PC-3 (cell line): ENCODE measurements at places on chromosomes 5 and 9. TPM values are rescaled to one million over a fixed set of nuclear protein-coding genes. Genes with fewer than 3 reads are reported as not detected.

Gene SLC12A7
- total RNA-seq, result 48.2 and 58.3 TPM in 2 replicates

Gene RGS7BP
- 1.2 and 2.1 TPM in 2 replicates for total RNA-seq

Gene AQP7
- not detected in 2 replicates for total RNA-seq

Gene RBM27
- total RNA-seq, result 18.8 and 21.4 TPM in 2 replicates

Gene IL17B
- total RNA-seq, result not detected in 2 replicates

Gene SLC34A1
- 0.07 and 0.12 TPM in 2 replicates for total RNA-seq

Gene RASGEF1C
- 0.29 TPM in 1 of 2 replicates, not detected in the other for total RNA-seq

- H3K27ac ChIP-seq, result peak overlapping the region; percentile 64
- DNase-seq, result peak; percentile 81
- H3K27me3 ChIP-seq, result no peaks in the 10 kb centered on the region
- no peaks in the 10 kb centered on the region for H3K36me3 ChIP-seq
- H3K4me1 ChIP-seq, result peaks cover 31% of the 10 kb centered on the region
- peak overlapping the region; percentile 47; the same call in 1 of the 2 replicates for H3K4me3 ChIP-seq
Observed at GRCh38 chr5:139660923-139661814, 13.0 kb downstream of the CXXC5 start.

- no peak overlapping the region for H3K27ac ChIP-seq
- no peak overlapping the region for H3K4me3 ChIP-seq
Observed at GRCh38 chr5:68110264-68110663, 105.3 kb upstream of the PIK3R1 start.

GRCh38 chr9:125747765-125748445 is 732 bp downstream of the PBX3 start:
- peak overlapping the region; percentile 98 for H3K4me3 ChIP-seq
- H3K36me3 ChIP-seq, result no peaks in the 10 kb centered on the region
- no peaks in the 10 kb centered on the region for H3K27me3 ChIP-seq
- H3K27ac ChIP-seq, result no peak overlapping the region
- peak; percentile 14 for DNase-seq
- peaks cover 34% of the 10 kb centered on the region for H3K4me1 ChIP-seq

GRCh38 chr5:132679717-132680380 is 6.1 kb downstream of the IL4 start:
- H3K4me3 ChIP-seq, result no peak overlapping the region
- H3K27me3 ChIP-seq, result no peaks in the 10 kb centered on the region
- H3K4me1 ChIP-seq, result peaks cover 31% of the 10 kb centered on the region
- H3K36me3 ChIP-seq, result no peaks in the 10 kb centered on the region
- no peak overlapping the region for H3K27ac ChIP-seq

DNA sequence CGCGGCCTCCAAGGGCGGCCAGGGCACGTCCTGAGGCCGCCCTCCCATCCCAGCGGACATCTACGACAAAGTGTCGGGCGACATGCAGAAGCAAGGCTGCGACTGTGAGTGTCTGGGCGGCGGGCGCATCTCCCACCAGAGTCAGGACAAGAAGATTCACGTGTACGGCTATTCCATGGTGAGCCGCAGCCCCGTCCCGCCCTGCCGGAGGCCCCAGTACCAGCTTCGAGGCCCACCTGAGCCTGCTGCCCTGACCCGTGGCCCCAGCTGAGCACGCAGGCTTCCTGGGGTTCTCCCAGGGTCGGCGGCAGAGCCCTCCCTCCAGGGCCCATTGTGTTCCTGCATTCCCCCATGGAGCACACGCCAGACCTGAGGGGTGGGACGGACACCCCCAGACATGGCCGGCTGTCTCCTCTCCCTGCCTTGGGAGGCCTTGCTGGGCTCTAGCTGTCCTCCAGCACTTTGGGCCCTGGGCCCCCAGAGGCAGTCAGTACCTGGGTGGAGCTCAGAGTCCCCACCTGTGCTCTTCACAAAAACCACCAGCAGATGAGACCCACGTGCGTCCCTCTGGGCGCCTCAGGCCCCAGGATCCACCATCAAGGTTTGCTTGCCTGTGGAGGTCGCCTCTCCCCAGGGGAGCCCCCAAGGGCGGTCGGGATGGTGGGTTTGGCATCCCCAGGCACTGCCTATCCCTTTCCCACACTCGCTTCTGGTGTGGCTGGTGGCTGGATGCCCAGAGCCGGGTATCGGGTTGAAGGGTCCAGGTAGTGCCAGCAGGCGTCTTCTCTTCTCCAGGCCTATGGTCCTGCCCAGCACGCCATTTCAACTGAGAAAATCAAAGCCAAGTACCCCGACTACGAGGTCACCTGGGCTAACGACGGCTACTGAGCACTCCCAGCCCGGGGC is 1.0 kb downstream of the PHPT1 start:
- H3K36me3 ChIP-seq, result no peaks in the 10 kb centered on the region
- H3K27ac ChIP-seq, result no peak overlapping the region
- DNase-seq, result no peak
- peaks cover 8% of the 10 kb centered on the region for H3K4me1 ChIP-seq

GRCh38 chr9:15249042-15249818 is 57.8 kb downstream of the TTC39B start:
- no peaks in the 10 kb centered on the region for H3K36me3 ChIP-seq
- H3K4me1 ChIP-seq, result peaks cover 11% of the 10 kb centered on the region
- no peak overlapping the region for H3K27ac ChIP-seq

DNA sequence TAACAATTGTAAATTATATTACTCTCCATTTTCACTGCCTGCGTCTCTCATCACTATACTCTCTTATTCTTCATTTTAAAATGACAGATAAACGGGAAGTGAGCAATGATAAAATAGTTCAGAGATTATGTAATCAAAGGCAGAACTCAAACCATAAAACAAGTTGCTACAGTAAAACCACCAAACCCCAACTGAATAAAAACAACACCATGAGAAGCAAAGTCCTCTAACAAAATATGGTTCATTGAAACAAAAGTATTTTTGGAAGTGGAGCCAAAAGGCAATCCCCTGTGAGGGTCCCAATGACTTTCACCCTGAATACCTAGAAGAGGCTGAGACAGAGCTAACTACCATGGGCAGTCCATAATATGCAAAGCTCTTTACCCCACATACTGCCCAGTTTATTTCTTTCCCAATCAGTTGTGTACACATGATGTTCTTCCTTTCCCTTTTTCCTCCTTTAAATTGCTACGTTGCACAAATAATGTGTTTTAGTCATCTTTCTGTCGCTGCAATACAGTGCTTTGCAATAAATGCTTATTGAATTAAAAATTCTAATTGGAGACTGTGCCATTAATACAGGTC is 64.0 kb upstream of the PTGER4 start:
- 0 out of 2 replicates have a peak overlapping the region, but pooled peaks have one; percentile 10 for H3K4me3 ChIP-seq
- H3K27me3 ChIP-seq, result no peaks in the 10 kb centered on the region
- H3K4me1 ChIP-seq, result peaks cover 35% of the 10 kb centered on the region
- peak overlapping the region; percentile 5; the same call in 1 of the 2 replicates for H3K27ac ChIP-seq
- peak; percentile 45 for DNase-seq

- peaks cover 15% of the 10 kb centered on the region; the same call in 1 of the 2 replicates for H3K27me3 ChIP-seq
- no peaks in the 10 kb centered on the region for H3K36me3 ChIP-seq
- H3K27ac ChIP-seq, result no peak overlapping the region
- no peak for DNase-seq
- H3K4me3 ChIP-seq, result no peak overlapping the region
Observed at GRCh38 chr5:2227433-2227832, 344.7 kb upstream of the IRX4 start.

GRCh38 chr9:108889649-108890067 is 27.6 kb downstream of the ACTL7A start:
- H3K4me1 ChIP-seq, result peaks cover 17% of the 10 kb centered on the region
- H3K4me3 ChIP-seq, result no peak overlapping the region
- no peak overlapping the region for H3K27ac ChIP-seq
- no peaks in the 10 kb centered on the region for H3K27me3 ChIP-seq
- peaks cover 21% of the 10 kb centered on the region for H3K36me3 ChIP-seq
- DNase-seq, result no peak

DNA sequence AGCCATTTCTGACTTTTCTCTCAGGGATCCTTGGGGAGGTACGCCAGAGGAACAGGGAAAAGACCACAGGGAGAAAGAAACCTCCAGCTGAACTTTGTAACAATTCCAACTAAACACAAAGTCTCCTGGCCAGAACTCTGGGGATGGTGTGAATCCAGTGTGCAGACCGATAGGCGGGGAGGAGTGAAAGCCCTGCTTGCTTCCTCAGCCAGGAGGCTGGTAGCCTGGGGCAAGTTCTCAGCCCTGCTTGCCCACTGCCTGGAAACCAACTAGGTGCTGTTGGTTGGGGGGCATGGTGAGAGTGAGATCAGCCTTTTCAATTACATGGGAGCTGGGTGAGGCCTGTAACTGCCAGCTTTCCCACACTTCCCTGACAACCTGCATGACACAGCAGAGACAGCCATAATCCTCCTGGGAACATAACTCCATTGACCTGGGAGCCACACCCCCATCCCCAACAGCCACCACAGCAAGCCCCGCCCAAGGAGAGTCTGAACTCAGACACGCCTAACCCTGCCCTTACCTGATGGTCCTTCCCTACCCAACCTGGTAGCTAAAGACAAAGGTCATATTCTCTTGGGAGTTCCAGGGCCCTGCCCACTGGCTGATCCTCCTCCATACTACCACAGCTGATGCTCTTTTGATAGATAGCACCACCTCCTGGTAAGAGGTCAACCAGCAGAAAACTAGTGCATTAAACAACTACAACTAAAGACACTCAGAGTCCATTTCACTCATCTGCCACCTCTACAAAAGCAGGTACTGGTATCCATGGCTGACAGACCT is 100.1 kb upstream of the TNFAIP8 start:
- H3K4me1 ChIP-seq, result no peaks in the 10 kb centered on the region
- H3K36me3 ChIP-seq, result no peaks in the 10 kb centered on the region
- peak overlapping the region; percentile 59 for H3K27ac ChIP-seq
- DNase-seq, result peak; percentile 58

GRCh38 chr9:114696814-114697544 is 15.0 kb upstream of the TEX48 start:
- no peaks in the 10 kb centered on the region for H3K27me3 ChIP-seq
- H3K4me3 ChIP-seq, result no peak overlapping the region
- no peaks in the 10 kb centered on the region for H3K36me3 ChIP-seq

DNA sequence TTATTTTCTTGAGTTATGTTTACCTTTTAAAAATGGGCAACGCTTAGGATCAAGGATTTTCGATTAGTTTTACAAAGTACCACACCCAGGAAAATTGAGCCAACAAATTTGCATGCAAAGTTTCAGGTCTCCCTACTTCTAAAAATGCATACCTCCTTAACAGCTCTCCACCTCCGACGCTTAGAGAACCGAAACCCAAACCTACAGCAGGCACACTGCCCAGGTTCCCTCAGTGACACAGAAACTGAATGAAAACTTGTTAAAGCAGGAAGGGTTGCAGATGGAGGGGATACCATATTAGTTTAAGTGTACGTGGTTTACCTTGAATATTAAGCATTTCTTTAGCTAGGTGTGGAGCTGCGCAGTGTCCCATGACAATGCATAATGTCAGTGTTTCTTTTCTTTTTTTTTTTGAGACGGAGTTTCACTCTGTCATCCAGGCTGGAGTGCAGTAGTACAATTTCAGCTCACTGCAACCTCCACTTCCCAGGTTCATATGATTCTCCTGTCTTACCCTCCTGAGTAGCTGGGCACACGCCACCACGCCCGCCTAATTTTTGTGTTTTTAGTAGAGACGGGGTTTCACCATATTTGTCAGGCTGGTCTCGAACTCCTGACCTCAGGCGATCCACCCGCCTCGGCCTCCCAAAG is 1.6 kb upstream of the SUB1 start:
- H3K4me3 ChIP-seq, result no peak overlapping the region
- peaks cover 16% of the 10 kb centered on the region for H3K4me1 ChIP-seq
- H3K36me3 ChIP-seq, result peaks cover 7% of the 10 kb centered on the region; the same call in 1 of the 2 replicates
- DNase-seq, result no peak

DNA sequence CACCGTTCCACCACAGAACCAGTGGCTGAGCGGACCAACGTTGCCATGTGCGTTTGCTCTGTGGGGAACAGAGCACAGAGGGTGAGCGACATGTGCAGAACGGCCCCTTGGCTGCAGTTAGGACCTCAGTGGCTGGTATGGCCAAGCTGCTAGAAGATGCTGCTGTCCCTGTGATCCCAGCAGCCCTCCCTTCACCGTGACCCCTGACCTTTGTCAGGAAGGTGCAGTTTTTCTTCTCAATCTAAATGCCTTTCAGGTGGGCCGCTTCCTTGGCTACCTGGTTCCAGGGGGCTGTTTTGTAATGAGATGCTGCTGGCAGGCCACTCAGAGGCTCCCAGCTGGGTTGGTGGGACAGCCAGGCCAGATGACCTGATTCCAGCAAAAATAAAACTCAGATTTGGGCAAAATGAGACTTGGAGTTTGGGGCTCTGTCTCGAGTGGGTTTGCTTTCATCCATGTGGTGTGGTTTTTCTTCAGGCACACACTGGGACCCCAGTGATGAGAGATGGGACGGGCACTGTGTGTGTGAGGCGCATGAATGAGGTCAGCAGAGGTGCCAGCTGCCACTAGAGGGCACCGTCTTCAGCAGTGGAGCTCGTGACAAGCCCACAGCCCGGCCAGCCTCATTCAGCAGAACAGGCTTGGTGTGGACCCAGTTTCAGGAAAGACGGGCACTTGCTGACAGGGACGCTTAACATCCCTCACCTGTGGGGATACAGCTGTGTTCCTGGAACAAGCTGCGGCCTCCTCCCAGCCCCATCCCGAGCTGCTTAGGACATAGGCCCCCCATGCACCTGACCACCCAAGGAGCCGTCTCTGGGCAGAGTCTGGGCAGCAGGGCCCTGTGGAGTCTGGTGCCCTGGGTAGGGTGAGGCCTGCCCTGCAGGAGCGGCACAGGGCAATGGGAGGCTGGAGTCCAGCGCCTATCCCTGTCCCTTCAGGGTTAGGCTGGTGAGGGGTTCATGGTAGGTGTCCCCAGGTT is 4.1 kb downstream of the MRPS2 start:
- no peaks in the 10 kb centered on the region for H3K27me3 ChIP-seq
- H3K4me1 ChIP-seq, result peaks cover 7% of the 10 kb centered on the region
- DNase-seq, result peak; percentile 42
- H3K27ac ChIP-seq, result no peak overlapping the region

- H3K4me1 ChIP-seq, result peaks cover 27% of the 10 kb centered on the region
- H3K4me3 ChIP-seq, result peak overlapping the region; percentile 96
- no peaks in the 10 kb centered on the region for H3K36me3 ChIP-seq
- H3K27ac ChIP-seq, result peak overlapping the region; percentile 77
- no peaks in the 10 kb centered on the region for H3K27me3 ChIP-seq
Observed at GRCh38 chr9:109118808-109119438, 824 bp downstream of the TMEM245 start.

GRCh38 chr5:167511-167910 is 23.8 kb upstream of the LRRC14B start:
- H3K27ac ChIP-seq, result peak overlapping the region; percentile 95
- no peaks in the 10 kb centered on the region for H3K27me3 ChIP-seq
- H3K4me1 ChIP-seq, result peaks cover 24% of the 10 kb centered on the region
- no peak for DNase-seq
- H3K36me3 ChIP-seq, result no peaks in the 10 kb centered on the region

- no peaks in the 10 kb centered on the region for H3K4me1 ChIP-seq
- no peak overlapping the region for H3K4me3 ChIP-seq
- H3K27me3 ChIP-seq, result no peaks in the 10 kb centered on the region
- H3K36me3 ChIP-seq, result no peaks in the 10 kb centered on the region
Observed at GRCh38 chr9:124198331-124198730, 59.4 kb upstream of the NEK6 start.

DNA sequence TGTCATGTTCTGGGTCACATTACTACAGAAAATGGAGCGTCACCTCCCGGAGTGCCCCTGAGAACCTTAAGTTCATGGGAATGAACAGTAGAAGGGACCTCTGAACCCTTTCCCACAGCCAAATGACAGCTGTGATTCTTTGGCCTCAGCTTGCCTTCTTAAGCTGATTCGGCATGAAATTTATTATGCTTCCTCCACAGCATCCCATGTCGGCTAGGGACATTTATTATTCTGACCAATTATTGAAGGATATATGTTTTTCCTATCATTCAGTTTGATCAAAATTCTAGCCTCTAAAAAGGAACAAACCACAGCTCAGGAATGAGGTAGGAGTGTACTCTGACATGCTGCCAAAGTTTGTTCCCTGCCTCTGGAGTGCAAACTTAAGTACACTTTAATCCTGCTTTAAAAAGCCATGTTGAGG is 440.6 kb downstream of the CETN3 start:
- no peaks in the 10 kb centered on the region for H3K27me3 ChIP-seq
- no peaks in the 10 kb centered on the region for H3K4me1 ChIP-seq
- no peak overlapping the region for H3K27ac ChIP-seq
